COR-L47 (cell line): ENCODE measurements at places on chromosomes 6 and 20.

DNA sequence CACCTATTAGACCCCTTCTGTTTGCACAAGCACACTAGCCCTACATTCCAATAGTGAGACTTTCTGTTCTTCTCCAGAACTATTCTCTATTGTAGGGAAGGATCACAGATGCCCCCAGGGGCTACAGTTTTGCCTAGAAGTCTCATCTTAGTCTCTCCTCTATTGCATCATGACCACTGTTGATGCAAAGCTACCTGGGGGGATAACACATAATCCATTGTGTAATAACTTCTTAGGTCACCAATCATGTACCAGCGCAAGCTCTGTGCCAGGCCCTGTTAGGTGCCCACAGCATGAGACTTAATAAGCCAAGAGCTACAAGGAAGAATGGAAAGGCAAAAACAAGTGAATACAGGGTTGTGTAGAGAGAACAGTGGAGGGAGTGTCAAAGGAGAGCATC lies 98.1 kb upstream of the TNFAIP3 start:
- DNase-seq = no peak

- DNase-seq = no peak
Observed at GRCh38 chr6:25017486-25017885, 81.7 kb upstream of the RIPOR2 start.

- no peak for DNase-seq
Observed at GRCh38 chr6:109769213-109769612, 78.1 kb downstream of the FIG4 start.

DNA sequence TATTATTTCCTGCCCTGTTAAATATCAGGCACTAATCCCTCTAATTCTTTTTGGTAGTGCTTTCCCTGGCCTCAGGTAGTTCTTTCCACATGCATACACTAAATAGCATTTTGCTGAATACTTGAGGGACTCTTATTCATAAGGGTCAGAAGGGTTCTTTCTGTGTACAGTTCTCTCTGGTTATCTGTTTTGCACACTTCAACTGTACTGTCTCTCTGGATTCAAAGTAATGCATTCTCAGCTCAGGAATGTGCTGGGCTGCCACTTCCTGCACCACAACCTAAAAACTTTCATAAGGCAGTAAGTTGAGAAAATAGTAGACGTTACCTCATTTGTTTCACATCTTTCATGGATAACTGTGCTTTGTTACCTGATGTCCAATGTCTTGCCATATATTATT lies 32.1 kb downstream of the C6orf141 start:
- DNase-seq = no peak

DNA sequence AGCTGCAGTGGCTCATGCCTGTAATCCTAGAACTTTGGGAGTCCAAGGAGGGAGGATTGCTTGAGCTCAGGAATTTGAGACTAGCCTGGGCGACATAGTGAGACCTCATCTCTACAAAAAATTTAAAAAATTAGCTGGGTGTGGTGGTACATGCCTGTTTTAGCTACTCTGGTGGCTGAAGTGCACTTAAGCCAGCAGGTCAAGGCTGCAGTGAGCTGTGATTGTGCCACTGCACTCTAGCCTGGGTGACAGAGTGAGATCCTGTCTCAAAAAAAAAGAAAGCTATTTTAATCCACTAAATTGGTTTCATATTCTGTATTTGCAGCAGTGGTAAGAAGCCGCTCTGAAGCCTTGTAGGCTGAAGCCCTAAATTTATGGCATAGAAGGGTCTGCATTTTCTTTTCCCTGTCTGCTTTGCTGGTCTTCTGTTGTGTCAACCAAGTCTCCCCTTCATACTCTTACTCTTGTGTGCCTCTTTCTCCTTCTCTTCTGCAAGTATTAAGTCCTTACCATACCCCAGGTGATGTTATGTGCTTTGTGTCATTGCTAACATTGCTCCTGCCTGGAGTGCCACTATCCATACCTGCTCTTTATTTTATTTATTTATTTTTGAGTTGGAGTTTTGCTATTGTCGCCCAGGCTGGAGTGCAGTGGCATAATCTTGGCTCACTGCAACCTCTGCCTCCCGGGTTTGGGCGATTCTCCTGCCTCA lies 70.9 kb downstream of the MYO6 start:
- DNase-seq = no peak

DNA sequence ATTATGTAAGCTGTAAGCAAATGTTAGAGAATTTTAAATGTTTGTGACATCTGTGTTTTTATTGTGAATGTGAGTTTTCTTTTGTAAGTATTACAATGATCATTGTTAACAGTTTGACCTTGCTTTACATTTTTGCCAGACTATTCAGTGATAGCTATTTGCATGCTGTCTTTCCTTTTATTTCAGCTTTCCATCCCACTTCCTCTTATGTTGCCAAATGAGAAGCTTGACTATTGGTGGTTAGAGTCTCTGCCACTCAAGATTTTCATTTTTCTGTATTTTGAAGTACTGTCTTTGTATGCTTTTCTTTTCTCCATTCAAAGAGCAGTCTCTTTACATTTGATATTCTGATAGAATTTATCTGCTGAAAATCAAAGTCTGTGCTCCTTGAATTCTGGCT lies 104.1 kb downstream of the PRIM2 start:
- no peak for DNase-seq

DNA sequence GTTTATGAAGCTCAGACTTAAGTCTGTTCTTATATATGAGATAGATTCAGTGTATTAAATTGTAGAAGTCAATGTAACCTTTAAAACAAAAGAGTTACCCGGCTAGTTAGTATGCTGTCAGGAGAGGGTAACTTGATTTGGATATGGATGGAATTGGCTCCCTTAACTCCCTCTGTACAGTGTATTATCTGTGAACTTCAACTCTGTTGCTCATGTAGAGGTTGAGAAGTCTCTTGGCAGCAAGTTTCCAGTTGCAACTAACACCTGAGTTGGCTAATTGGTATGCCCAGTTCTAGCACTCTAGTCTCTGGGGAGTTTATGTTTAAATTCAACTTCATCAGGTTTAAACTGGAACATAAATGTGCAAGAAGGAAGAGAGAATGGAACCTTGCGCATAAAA lies 111.0 kb downstream of the NCOA3 start:
- no peak for DNase-seq

GRCh38 chr20:54601831-54602515 lies 126.6 kb downstream of the DOK5 start:
- no peak for DNase-seq
